ENCODE measurements at places on chromosomes 2 and 18. TPM values are rescaled to one million over a fixed set of nuclear protein-coding genes. Genes with fewer than 3 reads are reported as not detected.

The PAX8 gene
- 0.35 TPM for polyA plus RNA-seq

The ASXL3 gene
- polyA plus RNA-seq, result 0.12 TPM

The SETBP1 gene
- polyA plus RNA-seq, result 0.71 TPM

The EGR4 gene
- not detected for polyA plus RNA-seq

The RAB6C gene
- 0.22 TPM for polyA plus RNA-seq

The FBXO41 gene
- 0.12 TPM for polyA plus RNA-seq

The CELF4 gene
- polyA plus RNA-seq, result 0.07 TPM

The IL1A gene
- polyA plus RNA-seq, result not detected

The COL3A1 gene
- polyA plus RNA-seq, result 173 TPM

The CRYGC gene
- not detected for polyA plus RNA-seq

The AFF3 gene
- polyA plus RNA-seq, result 1.6 TPM

The ATP6V1C2 gene
- polyA plus RNA-seq, result 1.6 TPM

The DCC gene
- polyA plus RNA-seq, result under 0.01 TPM

The BCL2 gene
- polyA plus RNA-seq, result 1.5 TPM

The CERS6 gene
- polyA plus RNA-seq, result 20.5 TPM

The VWA3B gene
- polyA plus RNA-seq, result 0.06 TPM

The OR6B2 gene
- not detected for polyA plus RNA-seq

The CFAP65 gene
- polyA plus RNA-seq, result not detected

The C18orf54 gene
- polyA plus RNA-seq, result 0.95 TPM

The CFAP221 gene
- polyA plus RNA-seq, result 0.14 TPM

The LYPD1 gene
- polyA plus RNA-seq, result 0.64 TPM
